Stimulated activated CD4-positive, alpha-beta T cell treated with anti-CD3 and anti-CD28 coated beads, Interleukin-4, amount 100 ng/mL, for 48 hours (primary cell): ENCODE measurements at places on chromosomes 2 and 18.

- DNase-seq: no peak
Observed at GRCh38 chr2:222941510-222942032, 80.7 kb downstream of the ACSL3 start.

DNA sequence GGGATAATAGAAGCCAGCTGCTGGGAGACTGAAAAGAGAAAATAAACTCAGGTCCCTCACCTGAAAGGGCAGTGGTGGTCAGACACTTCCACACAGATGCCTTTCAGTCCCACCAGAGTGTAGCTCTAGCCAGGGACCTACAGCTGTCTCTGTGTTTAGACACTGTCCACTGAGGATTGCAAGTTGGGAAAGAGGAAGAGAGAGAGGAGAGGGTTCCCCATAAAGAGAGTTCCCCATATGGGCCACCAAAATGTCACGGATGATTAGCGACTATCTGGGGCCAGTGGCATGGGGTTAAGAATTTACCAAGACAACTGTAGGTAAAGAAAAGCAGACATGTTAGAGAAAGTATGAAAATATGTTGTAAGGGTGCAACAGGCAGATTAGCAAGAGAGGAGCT, 36.7 kb upstream of the SKA1 start:
- DNase-seq: no peak

- no peak for DNase-seq
Observed at GRCh38 chr2:232523402-232523681, 2.6 kb upstream of the CHRND start.

- no peak for DNase-seq
Observed at GRCh38 chr18:9140381-9140780, 3.8 kb downstream of the ANKRD12 start.

DNA sequence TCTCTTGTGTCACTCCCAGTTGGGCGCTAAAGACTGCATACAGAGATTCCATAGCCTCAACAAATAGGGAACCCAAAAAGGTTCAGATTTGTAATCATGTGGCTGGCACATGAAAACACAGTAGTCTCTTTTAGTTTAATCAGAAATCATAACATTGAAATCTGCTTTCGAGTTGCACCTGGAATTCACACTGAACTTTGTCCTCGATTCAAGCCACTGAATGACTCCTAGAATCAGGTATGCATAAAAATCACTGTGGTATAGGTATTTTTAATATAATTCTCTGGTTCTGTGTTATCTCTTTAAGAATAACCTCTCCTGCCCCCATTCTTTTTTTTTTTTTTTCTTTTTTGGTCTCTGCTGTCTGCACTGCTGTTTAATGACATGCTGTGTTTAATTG, 150.2 kb downstream of the KCNH7 start:
- DNase-seq: no peak

DNA sequence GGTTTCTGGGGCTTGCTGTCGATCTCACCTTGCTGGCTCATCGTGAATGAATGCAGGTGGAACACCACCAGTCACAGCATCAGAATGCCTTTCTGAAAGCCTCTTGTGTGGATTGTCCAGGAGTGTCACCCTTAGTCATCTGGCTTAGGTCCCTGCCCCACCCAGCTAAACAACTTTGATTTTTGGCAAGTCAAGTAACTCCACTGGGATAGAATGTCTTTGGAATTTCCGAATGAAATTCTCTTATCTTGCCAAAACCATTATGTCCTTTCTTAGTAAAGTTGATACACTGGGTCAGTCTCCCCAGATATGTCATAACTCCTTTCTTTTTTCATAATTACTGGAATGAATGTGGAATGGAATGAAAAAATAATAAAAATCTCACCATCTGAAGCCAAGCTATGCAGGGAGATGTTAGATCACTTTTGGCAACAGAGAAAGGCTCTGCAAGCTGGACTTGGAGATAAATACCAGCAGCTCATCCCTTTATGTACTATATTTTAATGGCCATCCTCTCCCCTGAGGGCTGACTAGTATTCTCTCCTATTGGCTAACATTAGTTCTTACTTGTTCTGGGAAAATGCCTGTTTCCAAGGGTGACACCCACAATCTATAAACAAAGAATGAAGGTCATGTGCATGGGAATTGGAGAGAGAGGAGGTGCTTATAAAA, 35.4 kb downstream of the INSIG2 start:
- DNase-seq: no peak

GRCh38 chr2:108573061-108573460, 38.8 kb downstream of the LIMS1 start:
- no peak for DNase-seq

DNA sequence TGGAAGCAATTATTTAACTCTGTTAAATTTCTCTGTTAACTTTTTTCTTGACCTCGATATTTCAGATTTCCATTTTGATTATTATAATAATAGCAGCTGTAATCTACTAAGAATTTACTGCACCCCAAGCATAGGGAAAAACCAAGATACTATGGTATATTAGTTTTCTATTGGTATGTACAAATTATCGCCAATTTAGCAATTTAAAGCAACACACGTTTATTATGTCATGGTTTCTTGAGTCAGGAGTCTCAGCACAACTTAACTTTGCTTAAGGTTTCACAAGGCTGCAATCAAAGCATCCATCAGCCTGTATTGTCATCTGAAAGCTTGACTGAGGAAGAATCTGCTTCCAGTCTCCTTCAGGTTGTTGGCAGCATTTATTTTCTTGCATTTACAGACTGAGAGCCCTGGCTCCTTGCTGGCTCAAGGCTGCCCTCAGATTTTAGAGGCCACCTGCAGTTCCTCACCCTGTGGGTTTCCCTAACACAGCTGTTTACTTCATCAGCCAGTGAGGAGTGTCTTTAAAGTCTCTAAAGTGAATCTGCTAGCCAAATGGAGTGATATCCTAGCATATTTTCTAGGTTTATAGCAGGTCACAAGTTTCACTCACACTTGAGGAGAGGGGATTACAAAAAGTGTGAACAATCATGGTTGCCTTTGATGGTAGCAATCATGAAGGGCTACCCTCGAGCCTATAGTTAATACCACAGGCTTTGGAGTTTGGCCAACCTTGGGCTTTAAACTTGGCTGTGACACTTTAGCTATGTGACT, 4.4 kb upstream of the VPS54 start:
- no peak for DNase-seq

- DNase-seq: no peak
Observed at GRCh38 chr2:146867477-146867986, 977.3 kb upstream of the ACVR2A start.

DNA sequence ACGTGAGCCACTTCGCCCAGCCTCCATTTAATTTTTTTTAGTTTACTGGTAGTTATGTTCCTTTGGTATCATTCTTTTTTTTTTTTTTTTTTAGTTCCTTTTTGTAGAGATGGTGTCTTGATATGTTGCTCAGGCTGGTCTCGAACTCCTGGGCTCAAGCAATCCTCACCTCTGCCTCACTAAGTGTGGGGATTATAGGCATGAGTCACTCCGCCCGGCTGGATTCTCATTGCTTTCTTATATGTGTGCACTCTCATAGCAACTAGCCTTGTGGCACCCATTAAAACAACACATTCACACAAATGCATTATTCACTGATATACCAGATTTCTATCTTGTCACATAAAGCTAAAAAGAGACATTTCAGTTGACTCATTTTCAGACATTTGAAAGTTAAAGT, 4.2 kb downstream of the TTC27 start:
- DNase-seq: peak; percentile 34

GRCh38 chr2:217671871-217672270, 330.9 kb downstream of the TNS1 start:
- no peak for DNase-seq

- peak; percentile 64 for DNase-seq
Observed at GRCh38 chr2:38653715-38654527, 12.0 kb upstream of the GALM start.

DNA sequence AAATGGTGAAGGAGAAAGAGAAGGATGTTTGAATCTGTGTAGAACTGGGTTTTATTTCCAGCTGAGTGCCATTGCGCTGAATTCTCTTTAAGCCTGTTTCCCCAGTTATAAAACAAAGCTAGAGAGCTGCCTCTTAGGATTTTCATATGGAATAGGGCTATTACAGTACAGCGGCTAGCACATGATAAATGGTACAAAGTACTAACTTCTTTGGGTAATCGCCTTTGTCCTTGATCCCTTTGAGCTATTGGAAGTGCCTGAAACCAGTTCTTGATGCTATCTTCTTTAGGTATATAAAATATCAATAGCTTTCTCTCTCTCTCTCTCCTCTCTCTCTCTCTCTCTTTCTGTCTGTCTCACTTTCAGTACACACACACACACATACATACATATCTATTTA, 71.3 kb downstream of the SOX11 start:
- no peak for DNase-seq

DNA sequence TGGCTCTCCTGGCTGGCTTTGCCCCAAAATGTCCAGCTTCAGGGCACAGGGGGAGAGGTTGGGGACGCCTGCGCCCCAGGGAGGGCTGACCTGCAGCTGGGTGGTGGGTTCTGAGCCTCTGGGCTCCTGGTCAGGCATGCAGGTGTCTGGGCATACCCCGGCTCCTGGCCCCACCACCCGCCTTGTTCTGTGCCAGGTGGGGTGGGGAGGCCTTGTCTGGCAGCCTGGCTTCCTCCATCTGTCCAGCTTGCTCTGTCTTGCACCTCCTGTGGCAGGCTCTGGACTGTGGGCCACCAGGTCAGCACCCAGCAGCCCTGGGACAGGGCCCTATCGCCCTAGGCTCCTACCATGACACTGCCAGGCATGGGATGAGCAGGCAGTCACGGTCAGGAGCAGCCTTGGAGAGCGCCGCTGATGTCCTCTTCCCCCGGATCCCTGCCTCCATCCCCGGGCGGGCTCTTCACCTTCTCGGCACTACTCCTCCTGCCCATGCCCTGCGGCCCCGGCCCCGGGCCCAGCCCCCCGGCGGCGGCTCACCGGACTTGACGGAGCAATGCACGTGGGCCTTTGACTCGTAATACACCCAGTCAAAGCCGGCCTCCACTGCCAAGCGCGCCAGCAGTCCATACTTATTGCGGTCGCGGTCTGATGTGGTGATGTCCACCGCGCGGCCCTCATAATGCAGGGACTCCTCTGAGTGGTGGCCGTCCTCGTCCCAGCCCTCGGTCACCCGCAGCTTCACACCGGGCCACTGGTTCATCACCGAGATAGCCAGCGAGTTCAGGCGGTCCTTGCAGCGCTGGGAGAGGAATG, 3.6 kb downstream of the IHH start:
- no peak for DNase-seq

DNA sequence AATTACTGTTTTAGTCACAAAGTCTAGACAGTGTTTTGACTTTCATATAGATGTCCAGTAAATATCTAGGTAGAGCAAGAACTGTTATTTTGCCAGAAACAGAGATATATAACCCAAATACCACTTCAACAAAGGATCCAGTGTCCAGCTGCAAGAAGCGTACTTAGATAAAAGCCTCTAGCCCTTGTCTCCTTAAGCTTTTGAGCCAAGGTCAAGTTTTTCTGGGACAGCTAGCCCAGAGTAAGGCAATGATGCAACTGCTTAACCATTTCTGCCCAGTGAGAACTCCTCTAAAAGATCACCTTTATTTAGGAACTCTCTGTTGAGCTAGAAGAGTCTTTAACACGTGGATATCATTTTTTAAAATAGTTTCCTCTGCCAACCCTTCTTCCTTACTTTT, 1424.9 kb upstream of the NXPH2 start:
- DNase-seq: no peak

GRCh38 chr2:38610851-38611801, 8.4 kb upstream of the HNRNPLL start:
- peak; percentile 25 for DNase-seq

DNA sequence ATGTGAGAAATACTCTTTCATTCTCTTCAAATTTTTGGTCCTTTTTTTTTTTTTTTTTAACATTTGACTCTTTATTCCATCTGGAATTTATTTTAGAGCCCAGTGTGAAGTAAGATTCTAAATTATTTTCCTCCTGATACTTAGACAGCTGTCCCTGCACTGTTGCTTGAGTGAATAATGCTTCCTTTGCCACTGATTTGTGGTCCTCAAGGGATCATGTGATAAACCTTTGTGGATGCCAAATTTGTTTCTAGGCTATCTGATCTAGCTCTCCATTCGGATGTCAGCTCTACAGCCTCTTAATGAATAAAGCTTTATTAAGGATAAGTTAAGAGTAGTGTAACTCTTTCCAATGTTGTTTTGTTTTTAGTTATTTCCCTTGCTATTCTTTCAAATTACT, 142.3 kb downstream of the SMAD7 start:
- DNase-seq: no peak

DNA sequence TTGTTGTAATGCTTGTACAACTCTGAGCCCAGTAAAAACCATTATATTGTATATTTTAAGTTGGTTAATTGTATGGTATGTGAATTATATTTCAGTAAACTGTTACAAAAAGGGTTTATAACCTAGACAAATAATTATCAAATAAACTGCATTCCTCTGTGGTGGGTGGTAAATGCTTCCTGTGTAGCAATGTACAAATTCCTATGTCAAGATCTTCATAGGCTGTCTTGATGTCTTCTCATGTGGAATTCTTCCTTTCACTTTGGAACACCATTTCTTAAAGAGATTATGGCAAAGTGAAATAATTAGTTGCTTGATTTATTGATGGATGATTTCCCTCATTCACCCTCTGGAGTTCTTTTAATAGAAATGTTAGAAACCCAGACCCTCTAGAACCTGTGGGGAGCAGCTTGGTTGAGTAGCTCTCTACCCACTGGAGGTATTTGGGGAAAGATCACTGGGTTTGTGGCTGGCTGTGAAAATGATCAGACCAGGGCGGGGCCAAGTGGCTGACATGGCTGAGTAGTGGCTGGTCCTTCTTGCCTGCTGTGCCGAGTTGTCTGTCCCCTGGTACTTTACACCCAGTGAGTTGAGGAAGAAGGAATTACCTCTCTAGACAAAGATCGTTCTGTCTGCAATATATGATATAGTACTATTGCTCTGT, 22.4 kb upstream of the MGAT5 start:
- DNase-seq: no peak

- DNase-seq: no peak
Observed at GRCh38 chr2:225691711-225692110, 292.2 kb downstream of the NYAP2 start.

- no peak for DNase-seq
Observed at GRCh38 chr2:229221641-229222040, 49.4 kb downstream of the PID1 start.

- DNase-seq: no peak
Observed at GRCh38 chr2:181268174-181268867, 188.9 kb upstream of the ITGA4 start.

- no peak for DNase-seq
Observed at GRCh38 chr2:217147818-217148217, 288.0 kb upstream of the TNP1 start.

- no peak for DNase-seq
Observed at GRCh38 chr2:173300458-173300857, 54.2 kb upstream of the CDCA7 start.

GRCh38 chr2:60899230-60899891, 18.0 kb downstream of the REL start:
- no peak for DNase-seq

GRCh38 chr18:44119607-44120006, 561.1 kb upstream of the SETBP1 start:
- DNase-seq: no peak
